ENCODE measurements at places on chromosomes 5 and 9.
A peak's percentile ranks its signal among the peaks of the same experiment; 100 is the strongest.

- peak; percentile 27 for DNase-seq
Observed at GRCh38 chr9:133199648-133200321, 9.3 kb downstream of the OBP2B start.

- no peak for DNase-seq
Observed at GRCh38 chr5:1508659-1509290, 15.0 kb downstream of the LPCAT1 start.

DNA sequence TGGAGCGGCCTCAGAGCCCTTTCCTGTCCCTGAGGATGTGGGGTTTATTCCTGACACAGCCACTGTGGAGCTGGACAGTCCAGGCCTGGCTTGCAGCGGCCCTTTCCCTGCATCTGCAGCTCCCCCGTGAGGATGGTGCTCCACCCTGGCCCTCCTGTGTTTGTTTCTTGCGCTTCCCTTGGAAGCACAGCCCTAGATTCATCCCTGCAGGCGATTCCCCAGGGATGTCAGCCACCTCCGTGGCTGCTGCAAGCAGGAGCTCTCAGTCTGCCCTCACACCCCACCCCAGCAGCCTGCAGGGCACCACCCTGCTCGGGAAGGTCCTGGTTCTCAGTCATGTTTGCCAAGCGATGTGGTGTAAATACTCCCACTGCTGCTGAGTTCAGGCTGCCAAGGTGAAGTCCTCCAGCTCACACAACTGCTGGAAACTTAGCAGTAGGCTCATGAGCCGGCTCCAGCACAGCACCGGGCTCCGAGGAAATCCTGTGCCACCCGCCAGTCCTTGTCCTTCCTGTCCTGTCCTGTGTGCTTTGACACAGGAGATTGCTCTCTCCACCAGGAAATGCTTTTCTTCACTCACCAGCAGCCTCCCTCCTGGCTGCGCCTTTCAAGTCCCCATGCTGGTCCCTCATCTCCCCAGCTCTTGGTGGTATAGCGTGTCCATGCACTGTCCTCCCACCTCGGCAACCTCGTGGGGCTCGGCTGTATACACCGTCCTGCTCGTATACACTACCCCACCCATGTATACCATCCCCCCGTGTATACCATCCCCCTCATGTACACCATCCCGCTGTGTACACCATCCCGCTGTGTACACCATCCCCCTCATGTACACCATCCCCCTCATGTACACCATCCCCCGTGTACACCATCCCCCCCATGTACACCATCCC, 16.2 kb downstream of the ROPN1L start:
- no peak for DNase-seq

DNA sequence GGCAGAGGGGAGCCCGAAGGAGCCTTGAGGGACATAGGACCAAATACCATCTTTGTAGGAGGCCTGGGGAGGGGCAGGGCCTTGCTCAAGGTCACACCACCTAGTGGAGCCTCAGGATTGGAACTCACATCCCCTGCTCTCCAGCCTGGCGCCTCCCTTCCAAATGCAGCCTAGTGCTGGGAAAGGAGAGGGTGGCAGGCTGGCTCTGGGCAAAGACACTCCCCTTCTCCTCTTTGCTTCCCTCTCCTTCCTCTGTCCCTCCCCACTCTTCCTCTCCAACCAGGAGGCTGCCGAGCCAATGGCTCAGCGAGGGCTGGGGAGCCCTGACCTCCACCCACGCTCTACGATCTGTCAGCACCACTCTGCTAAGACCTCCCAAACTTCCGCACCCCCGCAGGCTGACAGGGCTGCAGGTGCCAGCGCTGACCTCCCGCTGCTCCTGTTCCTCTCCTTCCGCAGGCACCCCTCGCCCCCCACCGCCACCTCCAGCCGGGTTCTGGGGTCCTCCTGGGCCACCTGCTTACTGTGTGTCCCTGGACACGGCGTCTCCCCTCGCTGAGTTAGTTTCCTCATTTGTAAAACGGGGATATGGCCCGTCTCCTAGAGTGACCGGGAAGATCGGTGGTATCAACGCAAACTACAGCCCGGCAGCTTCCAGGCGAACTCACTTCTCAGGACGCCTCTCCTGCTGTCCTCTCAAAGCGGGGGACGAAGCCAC, 52.9 kb downstream of the C9orf50 start:
- peak; percentile 91 for DNase-seq

DNA sequence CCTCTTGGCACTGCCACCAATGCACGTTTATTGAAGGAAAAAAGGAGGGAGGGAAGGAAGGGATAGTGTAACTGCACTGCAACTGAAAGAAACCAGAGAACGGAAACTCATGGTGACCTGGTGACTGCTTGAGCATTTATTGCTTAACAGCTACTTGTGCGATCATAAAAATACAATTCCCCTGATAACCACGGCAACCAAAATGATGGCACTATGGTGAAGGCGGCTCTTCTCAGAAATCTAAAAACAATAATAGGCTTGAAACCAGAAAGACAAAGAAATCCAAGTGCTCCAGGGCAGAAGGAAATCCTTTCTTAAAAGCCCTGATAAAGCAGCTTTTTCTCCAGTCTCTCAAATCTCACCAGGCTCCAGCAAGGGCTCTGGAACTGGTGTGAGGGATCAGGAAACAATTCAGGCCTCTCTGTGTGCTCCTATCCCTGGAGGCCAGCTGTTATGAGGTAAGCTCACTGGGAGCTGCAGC, 1.9 kb downstream of the FBXO10 start:
- no peak for DNase-seq

GRCh38 chr5:172453986-172454357, 353 bp downstream of the SH3PXD2B start:
- DNase-seq, result no peak

DNA sequence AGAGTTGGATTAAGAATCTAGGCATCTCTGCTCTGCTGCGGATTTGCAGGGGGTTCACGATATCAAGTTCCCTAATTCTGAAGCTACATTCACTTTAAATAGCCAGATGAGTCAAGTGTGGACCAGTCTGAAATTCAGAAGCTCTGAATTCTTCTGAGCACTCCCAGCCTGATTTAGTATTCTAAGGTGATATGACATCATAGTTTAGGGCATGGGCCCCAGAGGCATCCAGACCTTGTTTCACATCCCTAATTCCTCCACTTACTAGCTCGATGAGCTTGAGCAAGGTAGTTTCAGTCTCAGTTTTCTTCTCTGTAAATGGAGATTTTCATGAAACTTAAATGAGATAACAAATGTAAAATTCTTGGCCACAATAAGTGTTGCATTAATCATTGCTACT, 65.2 kb downstream of the TMEM167A start:
- no peak for DNase-seq

- no peak for DNase-seq
Observed at GRCh38 chr5:78236046-78236445, 58.5 kb downstream of the AP3B1 start.

DNA sequence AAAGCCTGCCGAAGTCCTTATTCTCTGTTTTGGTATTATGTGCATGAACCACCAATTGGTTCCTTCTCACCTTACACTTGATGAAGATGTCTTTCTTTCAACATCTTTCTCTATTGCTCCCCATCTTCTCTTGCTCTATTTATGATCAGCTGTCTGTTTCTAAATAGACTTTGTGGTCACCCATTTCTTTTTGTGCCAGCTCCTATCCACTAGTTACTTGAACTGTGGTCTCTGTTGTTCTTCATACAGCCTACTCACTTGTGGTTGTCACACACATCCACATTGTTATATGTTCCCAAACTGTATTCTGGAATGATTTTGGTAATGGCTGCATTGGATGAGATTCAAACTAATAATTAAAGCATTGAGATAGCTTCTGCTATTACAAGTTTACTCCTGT, 11.4 kb downstream of the VCAN start:
- no peak for DNase-seq

- DNase-seq, result no peak
Observed at GRCh38 chr5:30752015-30752414, 441.5 kb upstream of the CDH6 start.

DNA sequence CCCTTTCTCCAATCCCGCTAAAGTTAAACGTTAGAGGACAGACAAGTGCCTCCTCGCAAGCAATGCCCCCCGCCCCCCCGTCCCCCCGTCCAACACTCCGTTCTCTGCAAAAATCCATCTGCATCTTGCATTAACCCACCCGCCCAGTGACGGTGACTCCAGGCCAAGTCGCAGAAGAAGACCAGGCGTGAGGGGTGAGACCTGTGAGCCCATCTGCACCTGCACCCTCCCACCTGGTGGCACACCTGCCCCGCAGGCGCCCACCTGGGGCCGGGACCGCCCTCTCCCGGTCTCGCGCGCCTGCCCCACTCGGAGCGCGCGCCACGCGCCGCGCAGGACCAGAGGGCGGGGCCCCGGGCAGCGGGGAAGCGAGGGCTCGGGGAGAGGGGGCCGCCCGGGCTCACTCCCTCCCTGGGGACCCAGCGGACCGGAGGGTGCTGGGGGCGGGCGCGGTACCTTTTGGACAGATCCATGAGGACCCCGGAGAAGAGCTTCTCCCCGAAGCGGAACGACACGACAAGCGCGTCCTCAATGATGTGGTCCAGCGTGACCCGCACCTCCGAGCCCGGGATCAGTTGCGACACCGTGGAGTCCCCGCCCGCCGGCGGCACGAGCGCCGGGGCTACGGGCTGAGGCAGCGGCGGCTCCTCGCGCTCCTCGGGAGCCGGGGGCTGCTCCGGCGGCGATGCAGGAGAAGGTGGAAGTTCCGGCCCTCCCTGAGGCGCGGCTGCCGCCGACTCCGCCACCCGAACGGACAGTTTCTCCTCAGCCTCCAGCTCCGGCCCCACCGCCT, 705 bp downstream of the PWWP2A start:
- peak; percentile 24 for DNase-seq

GRCh38 chr5:66796305-66797292, 200.4 kb downstream of the MAST4 start:
- DNase-seq, result no peak

- DNase-seq, result no peak
Observed at GRCh38 chr9:93346231-93347112, 105.0 kb upstream of the FAM120A start.

- DNase-seq, result no peak
Observed at GRCh38 chr9:130989891-130990290, 19.1 kb upstream of the LAMC3 start.

GRCh38 chr9:69078581-69078980, 43.0 kb downstream of the FXN start:
- DNase-seq, result no peak

- no peak for DNase-seq
Observed at GRCh38 chr5:157915638-157916037, 56.7 kb upstream of the CLINT1 start.

DNA sequence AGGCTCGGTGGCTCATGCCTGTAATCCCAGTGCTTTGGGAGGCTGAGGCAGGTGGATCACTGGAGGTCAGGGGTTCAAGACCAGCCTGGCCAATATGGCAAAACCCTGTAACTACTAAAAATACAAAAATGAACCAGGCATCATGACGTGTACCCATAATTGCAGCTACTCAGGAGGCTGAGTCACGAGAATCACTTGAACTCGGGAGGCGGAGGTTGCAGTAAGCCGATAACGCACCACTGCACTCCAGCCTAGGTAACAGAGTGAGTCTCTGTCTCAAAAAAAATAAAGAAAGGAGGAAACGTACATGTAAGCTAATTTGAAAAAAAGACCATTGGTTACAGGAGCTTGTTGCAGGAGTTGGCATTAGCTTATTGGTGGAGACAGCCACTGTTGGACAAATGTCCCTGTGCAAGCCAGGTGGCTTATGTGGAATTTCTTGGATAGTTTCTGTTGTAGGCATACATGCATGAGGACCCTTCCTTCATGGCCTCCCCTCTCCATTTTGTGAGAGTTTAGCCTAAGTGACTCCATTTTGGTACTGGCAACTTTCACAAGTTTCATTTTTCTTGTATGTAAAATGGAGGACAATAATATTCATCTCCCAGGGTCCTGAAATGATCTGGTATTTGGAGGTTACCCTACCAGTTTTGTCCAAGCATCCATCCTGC, 16.8 kb upstream of the RAB14 start:
- no peak for DNase-seq

DNA sequence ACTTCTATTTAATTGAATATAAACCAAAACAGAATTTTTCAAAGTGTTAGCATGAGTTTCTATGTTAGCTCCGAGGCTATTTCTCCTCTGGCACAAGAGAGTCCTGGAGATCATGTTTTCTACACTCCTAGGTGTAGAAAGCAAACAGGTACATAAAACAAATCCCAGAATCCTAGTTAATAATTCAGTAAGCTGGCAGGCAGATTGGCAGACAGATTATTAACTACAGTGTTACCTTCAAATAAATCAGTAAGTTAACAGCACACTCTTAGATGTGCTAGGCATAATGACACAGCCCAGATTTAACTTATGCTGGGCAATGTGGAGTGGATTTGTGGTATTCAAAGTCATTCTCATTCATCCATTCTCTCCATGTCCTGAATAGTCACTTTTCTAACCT, 282.8 kb upstream of the RPS23 start:
- DNase-seq, result no peak

- DNase-seq, result no peak
Observed at GRCh38 chr9:87206064-87206661, 258.9 kb upstream of the GAS1 start.

GRCh38 chr5:137672881-137673280, 63.0 kb downstream of the KLHL3 start:
- no peak for DNase-seq

- peak; percentile 22 for DNase-seq
Observed at GRCh38 chr5:9888501-9888901, 258.4 kb upstream of the TAS2R1 start.

- no peak for DNase-seq
Observed at GRCh38 chr9:83283528-83283927, 220.6 kb upstream of the RASEF start.

DNA sequence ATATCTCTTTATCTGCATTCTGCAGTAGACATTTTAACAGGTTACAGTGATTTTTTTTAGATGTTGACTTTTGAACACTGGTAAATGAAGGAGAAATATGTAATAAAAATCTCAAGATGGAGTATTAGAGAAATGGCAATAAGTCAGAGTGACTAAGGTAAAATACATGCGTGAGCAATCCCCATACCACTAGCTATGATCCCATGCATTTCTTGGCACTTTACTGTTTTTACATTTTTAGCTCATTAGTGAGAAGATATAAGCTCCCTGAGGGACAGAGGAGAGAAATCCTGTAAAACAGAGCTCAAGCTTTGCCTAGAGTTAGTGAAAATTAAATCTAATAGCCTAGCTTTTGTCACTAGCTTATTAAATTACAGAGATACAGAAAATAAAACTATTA, 181.9 kb upstream of the TRPM3 start:
- DNase-seq, result no peak

DNA sequence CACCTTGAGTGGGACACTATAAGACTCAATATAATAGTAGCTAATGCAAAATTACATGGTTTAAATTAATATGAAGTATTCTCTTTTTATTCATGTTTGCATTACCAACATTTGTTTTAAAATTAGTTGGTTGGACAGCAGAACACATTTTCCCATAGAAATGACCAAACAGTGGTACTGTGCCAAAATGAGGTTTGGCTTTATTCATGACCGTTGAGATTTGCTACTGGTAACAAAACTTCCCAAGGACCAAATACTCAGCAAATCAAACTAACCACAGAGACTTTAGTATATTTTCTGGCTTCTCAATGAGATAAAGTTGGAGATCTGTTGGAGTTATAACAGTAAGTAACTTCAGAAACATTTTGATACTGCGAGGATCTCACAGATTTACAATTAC, 637.8 kb upstream of the MEF2C start:
- DNase-seq, result no peak

GRCh38 chr5:6592601-6593000, 40.2 kb downstream of the NSUN2 start:
- DNase-seq, result no peak

Measured in SW480 (cell line).